ENCODE measurements at places on chromosomes 6 and 20.
A peak's percentile ranks its signal among the peaks of the same experiment; 100 is the strongest.

GRCh38 chr20:8867038-8867740, 201.7 kb upstream of the PLCB4 start:
- DNase-seq, result peak; percentile 85

DNA sequence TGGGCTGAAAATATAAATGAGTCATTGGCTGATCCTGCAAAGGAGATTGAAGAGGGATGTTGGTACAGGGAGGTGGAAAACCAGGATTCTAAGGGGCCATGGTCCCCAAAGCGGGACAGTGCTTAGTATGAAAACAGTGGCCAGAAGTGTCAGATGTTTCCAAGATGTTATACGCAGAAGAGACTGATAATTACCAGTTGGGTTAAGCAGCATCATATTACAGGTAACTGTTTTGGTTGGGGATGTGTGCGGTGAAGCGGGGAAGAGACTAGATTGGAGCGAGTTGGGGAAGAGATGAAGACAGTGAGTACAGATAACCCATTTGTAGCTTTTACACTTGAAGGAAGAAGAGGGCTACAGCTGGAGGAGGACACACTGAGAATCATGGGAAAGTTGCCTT, 80.8 kb downstream of the PLEKHG1 start:
- DNase-seq, result no peak

DNA sequence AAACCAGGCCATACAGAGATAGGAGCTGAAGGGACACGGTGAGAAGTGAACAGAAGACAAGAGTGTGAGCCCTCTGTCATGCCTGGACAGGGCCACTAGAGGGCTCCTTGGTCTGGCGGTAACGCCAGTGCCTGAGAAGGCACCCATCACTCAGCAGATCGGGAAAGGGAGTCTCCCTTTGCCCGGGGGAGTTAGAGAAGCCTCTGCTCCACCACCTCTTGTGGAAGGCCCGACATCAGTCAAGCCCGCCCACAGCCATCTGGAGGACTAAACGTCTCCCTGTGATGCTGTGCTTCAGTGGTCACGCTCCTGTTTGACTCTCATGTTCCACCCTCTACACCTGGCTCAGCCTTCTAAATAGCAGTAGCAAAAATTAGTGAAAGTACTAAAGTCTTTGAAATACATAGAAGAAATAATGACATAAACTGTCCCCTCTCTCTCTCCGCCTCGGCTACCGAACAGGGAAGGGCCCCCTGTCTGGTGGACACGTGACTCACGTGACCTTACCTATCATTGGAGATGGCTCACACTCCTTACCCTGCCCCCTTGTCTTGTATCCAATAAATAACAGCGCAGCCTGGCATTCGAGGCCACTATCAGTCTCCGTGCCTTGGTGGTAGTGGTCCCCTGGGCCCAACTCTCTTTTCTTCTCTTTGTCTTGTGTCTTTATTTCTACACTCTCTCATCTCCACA, 66.7 kb downstream of the RPP21 start:
- peak; percentile 14 for DNase-seq

- no peak for DNase-seq
Measured at GRCh38 chr20:34983995-34984735, 28.5 kb downstream of the MYH7B start.

DNA sequence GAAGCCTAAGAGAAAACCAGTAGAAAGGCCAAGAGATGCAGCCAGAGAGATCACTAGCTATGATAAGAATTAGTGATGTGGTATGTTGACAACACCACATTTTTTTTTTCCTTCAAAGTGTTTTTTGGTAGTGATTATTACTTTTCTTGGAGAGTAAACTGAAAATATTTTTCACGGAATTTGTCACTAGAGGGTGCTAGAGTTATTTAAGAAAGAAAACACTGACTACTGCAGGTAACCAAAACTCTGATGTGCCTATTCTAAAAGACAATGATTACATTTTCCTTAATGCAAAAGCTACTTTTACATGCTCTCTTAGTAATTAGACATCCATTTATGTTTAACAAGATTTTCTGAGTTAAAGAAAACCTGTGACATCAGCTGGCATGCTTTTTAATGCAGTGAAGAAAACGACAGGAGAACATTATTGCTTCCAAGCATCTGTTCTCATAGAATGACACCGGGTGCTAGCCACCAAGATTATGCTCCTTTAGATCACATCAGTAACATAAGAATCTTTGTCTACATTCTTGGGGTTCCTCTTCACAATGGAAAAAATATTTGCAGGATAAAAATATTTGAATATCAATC, 28.8 kb downstream of the RWDD2A start:
- DNase-seq, result peak; percentile 21

GRCh38 chr20:1663917-1664316, 6.3 kb upstream of the SIRPG start:
- DNase-seq, result no peak

DNA sequence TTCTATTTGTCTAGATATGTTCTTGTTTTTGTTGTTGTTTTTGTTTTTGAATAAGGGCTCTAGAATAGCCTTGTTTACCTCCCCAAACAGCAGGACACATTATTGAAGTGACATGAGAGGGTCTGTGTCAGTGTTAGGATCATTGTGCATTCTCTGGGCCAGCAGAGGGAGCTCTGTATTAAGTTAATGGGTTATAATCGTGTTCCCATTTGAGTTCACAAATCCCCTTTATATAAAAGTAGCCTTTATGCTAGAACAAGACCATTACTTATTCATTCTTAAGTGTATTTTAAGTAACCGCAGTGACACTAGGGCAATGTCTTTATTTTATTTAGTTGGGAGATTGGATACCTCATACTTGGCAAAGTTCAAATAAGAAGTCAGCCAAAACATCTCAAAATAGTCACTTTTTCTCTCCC, 44.8 kb downstream of the STK4 start:
- DNase-seq, result peak; percentile 23

- DNase-seq, result no peak
Measured at GRCh38 chr6:53608396-53608795, 57.2 kb downstream of the KLHL31 start.

DNA sequence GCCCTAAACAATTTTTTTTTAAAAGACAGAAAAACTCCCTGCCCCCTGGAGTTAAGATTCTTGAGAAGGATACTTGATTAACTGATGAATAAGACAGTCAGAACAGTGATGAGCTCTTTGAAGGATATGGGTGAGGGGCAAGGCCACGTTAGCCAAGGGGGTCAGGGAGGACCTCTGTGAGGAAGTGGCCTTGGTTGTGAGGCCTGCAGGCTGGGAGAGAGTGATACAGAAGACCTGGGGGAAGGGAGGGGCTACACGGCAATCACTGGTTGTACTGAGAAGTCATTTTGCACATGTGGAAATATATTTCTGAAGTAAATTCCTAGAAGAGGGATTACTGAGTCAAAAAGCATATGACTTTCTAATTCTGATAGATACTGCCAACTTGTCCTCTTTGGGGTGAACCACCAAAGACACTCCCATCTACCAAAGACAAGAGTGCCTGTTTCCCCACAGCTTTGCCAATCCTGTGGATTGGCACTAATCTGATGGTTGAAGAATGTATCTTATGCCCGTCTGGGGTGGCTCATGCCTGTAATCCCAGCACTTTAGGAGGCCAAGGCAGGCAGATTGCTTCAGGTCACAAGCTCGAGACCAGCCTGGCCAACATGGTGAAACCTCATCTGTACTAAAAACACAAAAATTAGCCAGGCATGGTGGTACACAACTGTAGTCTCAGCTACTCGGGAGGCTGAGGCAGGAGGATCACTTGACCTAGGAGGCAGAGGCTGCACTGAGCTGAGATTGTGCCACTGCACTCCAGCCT, 22.3 kb upstream of the BCAS4 start:
- no peak for DNase-seq

DNA sequence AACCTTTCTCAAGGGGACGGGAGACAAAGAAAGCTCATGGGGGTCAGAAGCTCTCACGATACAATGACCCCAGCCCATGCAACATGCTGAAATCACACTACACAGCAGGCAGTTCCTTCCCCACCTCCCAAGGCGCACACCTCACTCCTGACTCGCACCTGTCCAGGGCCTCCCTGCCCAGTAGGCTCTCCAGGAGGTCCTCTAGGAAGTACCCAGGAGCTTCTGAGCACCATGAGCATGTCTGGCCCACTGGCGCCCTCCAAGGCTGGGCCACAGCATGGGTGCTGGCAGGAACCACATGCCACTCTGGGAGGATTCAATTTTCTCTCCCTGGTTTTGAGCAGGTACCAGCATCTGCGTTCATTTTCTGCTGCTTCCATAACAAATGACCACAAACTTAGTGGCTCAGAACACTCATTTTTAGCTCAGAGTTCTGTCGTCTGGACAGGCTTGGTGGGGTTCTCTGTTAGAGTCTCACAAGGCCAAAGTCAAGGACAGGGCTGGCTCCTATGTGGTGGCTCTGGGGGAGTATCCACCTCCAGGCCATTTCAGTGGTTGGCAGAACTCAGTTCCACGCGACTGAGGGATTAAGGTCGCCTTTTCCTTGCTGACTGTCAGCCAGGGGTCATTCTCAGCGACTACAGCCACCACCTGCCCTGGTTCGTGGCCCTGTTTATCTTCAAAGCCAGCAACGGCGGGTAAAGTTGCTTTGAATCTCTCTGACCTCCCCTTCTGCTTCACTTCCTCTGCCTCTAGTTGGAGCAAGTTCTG, 32.7 kb downstream of the ACSS1 start:
- no peak for DNase-seq

DNA sequence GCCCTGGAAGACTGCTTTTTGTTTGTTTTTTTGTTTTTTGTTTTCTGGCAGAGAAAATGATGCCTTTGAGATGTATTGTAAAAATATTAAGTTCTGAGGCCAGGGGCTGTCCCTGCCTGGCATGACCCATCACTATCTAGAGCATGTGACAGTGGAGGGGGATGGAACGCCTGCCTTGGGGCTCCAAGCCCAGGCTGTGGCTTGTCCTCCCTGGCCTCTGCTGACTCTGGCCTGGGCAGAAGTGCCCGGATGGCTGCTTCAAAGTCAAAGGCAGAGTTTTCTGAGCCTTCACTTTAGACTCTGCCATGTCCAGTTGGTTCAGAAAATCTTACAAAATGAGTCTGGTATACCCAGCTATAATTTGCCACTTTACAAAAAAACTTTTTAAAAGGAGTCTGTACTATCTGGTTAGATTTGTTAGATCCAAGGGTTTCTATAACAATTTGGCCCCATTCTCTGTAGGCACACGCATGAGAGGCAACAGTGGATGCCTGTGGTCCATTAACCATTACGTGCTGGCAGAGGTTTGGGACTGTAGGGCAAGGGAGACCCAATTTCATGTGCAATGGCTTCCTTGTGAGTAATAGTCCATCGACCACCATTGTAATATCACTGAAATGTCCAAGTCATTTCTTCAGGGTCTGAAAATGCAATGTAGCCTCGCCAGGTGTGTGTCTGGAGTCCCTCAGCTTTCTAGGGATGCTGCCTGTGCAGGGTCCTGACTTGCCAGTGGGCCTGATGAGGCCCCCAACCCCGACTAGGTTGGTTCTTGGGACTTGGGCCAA, 8.3 kb downstream of the PPP1R3G start:
- no peak for DNase-seq

DNA sequence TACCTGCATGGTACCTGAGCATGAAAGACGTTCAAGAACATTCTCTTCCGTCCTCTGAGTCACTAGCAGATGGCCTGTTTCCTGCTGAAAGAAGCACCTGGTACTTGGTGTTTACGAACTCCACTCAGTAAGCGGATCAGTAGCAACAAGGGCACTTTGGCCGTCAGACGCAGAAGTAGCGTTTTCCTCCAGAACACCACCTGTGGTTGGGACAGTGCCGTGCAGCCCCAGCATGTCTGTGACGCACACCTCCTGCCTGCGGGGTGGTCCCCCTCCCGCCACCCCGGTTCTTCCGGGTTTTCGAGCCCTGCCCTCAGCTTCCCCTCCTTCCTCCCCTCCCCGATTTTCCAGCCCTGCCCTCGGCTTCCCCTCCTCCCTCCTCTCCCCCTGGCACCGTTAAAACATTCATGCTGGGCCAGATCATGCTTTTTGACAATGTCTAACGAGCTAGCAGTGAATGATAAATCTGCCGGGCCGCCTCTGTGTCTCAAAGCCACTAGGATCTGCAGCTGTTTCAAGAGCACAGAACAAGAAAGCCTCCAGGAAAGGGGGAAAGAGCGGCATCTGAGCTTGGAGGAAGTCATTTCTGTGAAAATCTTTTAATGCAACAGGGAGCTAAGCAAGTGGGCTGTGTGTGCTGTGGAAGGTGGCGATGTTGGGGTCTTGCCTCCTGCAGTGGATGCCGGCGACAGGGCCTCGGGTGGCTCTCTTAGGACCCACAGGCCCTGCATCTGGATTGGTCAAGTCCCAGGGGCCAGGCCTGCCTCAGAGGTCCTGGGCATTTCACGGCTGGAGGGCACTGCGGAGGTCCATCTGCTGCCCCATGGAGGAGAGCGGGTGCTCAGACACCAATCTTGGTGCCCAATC, 207.9 kb downstream of the ERMARD start:
- no peak for DNase-seq

DNA sequence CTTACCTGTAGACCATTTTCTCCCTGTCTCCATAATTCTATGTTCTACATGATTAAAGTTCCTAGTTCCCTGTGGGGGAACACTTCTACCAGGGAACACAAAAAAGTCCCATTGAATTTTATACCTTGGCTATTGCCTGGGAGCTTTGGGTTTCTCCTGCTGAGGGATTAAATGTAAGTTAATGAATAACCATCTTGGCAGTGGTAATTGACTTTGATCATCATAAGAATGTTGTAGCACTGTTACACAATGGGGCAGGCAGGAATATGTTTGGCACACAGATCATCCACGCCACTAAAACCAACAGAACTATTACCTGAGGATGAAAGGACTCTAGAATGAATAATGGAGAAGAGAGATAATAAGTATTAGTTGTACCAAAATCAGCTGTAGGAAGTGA, 1106.2 kb upstream of the GJE1 start:
- no peak for DNase-seq

DNA sequence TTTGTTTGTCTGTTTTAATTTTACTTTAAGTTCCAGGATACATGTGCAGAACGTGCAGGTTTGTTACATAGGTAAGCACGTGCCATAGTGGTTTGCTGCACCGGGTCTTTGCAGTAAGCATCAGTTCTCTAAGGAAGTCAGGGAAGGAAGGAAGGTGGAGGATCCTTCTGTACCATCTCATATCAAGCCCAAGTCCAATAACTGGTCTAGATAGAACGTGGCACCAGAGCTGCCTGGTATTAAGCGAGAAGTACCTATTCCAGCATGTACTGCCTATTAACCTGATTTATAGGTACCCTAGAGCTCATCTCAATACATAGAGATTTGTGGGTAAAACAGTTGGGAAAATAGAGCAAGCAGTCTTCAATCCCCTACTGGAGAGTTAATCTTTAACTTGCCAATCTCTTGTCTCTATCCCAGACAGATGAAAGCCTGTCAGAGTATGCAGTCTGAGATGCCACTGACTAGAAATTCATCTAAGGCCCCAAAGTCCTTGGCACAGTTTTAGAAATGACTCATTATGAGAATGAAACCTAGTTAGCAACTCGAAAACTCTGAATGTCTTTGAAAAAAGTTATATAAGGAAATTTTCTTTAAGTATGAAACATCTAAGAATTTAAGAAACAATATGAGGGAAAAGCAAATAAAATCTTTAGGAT, 144.9 kb downstream of the TFAP2A start:
- DNase-seq, result no peak
